ENCODE measurements at places on chromosomes 16 and 17.

DNA sequence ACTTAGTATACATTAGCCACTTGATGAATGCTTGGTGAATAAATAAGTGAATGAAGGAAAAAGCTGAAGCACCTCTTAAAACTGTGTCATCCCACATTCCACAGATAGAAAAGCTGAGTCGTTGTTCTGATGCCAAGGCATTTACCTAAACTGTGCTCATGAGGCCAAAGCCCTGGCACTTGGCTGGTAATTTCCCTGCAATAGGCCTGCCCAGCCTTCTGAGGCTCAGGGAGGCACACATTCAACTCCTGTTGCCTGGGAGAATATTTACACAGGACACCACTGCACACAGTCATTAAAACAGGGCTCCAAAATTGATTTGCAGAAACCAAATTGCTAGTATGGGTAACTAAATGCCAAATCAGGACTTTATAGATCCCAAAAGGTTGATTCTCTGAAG is 333.0 kb upstream of the C16orf82 start:
- DNase-seq, result no peak

GRCh38 chr17:4554997-4555799 is at the start of gene MYBBP1A:
Gene MYBBP1A (minus strand): TSS chr17:4555384. CDS start chr17:4555324, 60 bp downstream.
- peak; percentile 95 for DNase-seq

DNA sequence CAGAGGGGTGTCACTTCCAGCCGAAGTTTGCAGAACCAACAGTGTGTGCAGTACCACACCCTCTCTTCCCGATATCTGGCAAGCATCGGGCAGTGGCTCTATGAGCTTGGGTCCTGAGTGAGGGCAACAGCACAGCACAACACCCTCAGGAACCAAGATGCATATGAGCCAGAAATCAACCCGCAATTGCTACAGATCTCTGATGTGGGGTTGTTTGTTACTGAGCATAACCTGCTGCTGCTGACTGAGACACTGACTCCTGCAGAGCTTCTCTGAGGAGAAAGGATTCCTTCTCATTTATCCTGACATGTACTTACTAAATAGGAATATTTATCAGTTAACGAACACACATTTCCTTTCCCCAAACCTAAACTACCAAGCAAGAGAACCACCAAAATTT is 218.3 kb downstream of the RBFOX3 start:
- no peak for DNase-seq

DNA sequence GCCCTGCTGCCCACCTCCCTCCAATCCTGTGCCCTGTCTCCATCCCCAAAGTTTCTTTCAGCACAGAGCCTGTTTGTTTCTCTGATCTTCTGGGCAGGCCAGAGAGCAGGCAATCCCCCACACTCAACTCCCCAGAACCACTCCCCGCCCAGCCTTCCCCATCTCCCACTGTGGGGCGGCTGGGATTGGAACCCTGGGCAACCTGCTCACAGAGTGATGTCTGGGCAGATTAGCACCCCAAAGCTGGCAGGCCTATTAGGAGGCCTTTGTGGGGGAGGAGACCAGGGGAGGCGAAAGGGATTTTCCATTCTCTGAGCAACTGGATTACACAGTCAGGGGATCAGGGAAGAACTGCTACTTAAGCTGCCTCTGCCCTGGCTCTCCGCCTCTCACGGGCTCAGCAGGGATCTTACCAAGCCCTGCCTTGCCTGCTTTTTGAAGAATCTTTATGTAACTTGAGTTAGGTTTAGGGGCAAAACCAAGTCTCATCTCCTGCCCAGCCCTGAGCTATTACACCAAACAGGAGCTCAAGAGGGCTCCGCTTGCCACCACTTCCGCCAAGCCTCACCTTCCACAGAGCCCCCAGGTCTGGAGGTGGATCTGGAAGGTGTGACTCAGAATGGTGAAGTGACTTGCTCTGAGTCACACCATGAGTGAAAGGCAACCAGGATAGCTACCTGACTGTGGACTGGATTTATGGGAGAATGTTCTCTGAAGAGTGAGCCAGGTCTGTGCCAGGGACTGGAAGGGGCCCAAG is 16.0 kb upstream of the LHX1 start:
- DNase-seq, result no peak

- no peak for DNase-seq
Measured at GRCh38 chr16:64695684-64696083, 426.2 kb downstream of the CDH11 start.

GRCh38 chr17:28657756-28658155 is 4.0 kb downstream of the SDF2 start:
- no peak for DNase-seq

DNA sequence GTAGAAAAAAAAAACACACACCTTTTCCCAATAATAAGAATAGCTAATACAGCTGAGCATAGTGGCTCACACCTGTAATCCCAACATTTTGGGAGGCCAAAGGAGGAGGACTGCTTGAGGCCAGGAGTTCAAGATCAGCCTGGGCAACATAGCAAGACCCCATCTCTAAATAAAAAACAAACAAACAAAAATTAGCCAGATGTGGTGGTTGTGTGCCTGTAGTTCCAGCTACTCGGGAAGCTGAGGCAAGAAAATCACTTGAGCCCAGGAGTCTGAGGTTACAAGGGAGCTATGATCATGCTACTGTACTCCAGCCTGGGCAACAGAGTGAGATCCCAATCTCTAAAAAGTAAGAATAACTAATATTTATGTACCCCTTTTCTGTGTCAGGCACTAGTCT is 42.8 kb upstream of the GFOD2 start:
- no peak for DNase-seq

DNA sequence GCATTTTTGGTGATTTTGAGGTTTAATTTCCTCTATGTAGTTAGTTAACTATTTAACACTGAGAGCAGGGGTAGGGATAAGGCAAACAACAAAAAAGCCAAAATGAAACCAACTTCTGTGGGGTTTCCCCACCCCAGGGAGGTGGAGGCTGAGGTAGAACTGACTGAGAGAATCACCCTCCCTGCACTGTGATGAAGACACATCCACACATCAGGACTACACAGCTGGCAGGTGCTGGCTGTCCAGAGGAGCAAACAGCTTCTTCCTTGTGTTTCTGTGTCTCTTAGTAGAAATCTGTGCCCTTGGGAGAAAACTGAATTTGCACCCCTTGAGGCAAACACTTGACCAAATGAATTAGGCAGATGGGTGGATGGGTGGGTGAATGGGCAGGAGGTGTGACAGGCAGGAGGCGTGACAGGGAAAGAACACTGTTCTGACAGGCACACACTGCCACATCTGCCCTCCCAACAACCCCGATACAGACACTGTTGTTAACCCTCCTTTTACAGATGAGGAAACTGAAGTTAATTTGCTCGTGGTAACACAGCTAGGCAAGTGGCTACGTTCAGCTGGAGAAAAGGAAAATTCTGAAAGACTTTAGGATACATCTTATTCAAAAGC is 62.9 kb upstream of the AMZ2 start:
- peak; percentile 52 for DNase-seq

- DNase-seq, result no peak
Measured at GRCh38 chr16:83532634-83533033, 275.1 kb upstream of the HSBP1 start.

DNA sequence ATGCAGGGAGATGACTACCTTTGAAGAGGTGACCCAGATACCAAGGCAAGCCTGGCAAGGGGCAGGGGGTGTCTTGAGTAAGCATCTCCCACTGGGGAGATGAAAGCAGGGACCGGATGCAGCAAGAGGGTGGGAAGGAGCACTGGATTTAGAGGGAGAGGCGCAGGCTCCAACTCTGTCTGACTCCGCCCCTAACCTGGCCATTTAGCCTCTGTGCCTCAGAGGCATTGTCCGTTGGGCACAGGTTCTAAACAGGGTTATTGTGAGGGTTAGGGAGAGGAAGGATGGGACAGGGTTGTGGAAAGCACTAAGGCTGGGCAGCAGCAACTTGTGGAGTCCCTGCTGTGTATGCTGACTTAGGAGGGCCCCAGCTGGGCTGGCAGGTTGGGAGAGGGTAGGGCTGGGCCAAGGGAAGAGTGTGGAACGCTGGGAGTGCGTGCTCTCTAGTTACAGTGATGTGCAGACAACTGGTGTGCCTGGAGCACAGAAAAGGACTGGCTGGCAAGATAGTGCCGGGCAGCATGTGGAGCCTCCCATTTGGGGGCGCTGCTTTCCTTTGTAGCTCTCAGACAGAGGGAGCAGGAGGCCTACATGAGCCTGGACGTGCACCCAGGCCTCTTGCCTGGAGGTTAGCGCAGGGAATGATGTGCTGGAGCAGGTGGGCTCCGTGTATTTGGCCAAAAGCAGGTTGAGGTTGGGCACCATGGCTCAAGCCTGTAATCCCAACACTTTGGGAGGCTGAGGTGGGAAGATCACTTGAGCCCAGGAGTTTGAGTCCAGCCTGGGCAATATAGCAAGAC is 26.2 kb downstream of the TBX2 start:
- DNase-seq, result no peak

DNA sequence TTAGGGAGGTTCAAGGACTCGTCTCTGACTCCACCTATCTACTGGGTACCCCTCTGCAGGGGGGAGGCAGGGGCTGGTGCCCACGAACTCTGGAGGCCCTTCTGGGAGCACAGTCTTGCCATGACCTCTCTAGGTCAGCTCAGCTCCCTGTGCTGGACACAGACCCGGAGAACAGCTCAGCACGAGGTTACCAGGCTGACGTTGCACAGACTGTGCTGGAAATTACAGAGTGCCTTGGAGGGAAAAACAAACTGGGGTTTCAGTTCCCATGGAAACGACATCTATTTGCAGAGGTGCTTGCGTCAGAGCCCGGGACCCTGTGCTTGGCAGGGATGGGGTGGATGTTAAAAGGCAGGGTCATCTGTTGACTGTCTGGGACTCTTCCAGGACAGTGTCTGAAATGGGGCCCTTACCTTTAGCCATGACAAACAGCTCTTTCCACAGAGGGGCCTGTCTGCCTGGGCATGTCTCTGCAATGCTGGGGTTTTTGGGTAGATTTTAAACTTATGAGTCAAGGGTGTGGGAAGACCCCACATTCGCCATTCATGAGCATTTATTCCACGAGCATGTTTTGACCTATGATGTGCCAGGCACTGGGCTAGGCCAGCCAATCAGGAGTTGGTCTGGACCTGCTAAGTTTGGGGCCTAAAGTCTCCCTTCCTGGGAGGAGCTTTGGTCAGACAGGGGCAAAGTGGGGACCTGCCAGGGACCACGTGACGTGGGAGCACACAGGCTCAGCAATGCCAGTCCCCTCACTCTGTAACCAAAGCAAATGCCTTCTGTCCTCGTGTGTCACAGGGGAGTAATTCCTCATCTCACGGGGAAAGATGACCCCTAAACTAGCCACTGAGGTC is 22.5 kb downstream of the CCR7 start:
- DNase-seq, result peak; percentile 61

GRCh38 chr17:50684612-50685333 is 22.9 kb downstream of the ANKRD40 start:
- no peak for DNase-seq

- DNase-seq, result peak; percentile 32
Measured at GRCh38 chr17:32659419-32659842, 172.6 kb downstream of the CDK5R1 start.

DNA sequence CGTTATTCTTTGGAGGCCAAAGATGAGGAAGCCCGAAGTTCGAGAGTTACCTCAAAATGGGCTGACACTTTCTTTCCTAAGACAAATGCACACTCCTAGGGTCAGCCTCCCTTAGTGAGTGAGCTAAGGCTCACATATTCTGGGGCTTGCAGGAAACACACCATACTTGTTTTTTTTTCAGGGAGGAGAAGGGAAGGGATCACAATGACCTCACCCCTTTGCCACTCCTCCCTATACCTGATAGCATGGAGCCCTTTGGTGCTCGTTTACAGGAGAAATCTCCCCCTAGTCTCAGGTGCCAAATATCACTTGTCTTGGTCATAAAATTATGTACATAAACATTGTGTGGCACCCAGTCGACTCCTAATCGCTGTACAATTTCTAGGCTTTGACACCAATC is 4.6 kb upstream of the TMEM100 start:
- DNase-seq, result no peak

DNA sequence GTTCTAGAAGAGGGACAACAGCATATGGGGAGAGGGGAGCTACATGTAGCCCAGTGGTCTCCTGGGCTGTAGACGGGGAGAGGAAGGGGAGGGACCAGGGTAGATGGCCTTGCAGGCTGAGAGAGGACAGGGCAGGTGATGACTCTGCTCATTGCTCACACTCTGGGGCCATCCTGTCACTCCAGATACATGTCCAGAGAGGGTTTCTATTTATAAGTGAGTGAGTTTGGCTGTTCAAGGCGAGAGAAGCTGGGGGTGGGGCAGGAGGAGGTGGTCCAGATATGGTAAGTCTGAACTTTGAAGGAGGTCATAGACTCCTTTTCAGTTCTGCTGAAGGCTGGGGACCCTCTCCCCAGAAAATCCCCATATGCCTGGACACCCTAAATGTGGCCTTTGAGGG is 22.2 kb downstream of the CACNA1G start:
- DNase-seq, result no peak

DNA sequence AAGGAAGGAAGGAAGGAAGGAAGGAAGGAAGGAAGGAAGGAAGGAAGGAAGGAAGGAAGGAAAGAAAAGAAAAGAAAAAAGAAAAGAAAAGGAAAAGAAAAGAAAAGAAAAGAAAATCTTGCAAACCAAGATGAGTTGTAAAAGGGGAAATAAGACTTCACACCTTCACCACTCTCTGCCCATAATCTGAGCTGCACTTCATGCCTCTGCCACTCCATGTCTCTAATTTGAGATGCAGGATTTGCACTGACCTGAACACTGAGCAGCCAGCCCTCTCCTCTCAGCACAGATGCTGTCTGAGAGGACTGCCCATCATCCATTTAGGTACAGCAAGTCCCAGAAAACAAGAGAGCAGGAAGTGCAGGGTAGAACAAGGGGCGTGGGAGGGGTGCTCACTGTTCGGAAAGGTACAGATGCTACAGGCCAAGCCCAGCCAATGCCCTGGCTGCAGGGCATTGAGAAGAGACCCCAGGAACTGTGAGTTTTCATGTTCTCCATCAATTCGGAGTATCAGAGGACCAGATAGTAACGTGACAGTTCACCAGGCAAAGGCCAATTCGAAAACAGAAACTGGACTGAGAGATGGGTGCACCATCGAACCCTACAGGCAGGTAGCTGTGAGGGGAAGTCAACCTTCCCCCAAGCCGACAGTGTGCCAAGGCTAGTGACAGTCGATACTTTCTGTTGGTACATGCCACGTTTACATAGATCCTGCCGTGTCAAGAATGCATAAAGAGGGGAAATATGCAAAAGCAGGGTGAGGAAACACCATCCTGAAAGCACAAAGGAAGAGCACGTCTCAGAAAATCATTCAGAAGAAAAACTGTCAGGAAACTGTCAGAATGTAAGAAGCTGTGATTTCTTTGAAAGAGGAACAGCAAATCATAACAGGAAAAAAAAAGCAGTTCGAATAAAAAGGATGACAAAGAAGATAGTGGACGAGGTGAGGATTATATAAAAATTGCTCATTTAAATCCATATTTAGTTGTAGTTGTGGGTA is 142.0 kb upstream of the RCVRN start:
- no peak for DNase-seq

Data from CD4-positive, alpha-beta T cell treated with Interferon gamma for 1 hour (primary cell).